ENCODE measurements at places on chromosomes 4 and X. TPM values are rescaled to one million over a fixed set of nuclear protein-coding genes. Genes with fewer than 3 reads are reported as not detected.

Gene HADH
- total RNA-seq, result 89.8 TPM

Gene TKTL1
- 0.31 TPM for total RNA-seq

Gene FRMD7
- not detected for total RNA-seq

Gene DUSP21
- total RNA-seq, result not detected

GRCh38 chrX:122046815-122047214 is 999.4 kb downstream of the GLUD2 start:
- no peak for ATAC-seq

- ATAC-seq, result no peak
These were observed 184.0 kb downstream of the BMPR1B start for GRCh38 chr4:94941706-94942105.

GRCh38 chrX:52852110-52852860 is 15.6 kb downstream of the XAGE3 start:
- ATAC-seq, result no peak

DNA sequence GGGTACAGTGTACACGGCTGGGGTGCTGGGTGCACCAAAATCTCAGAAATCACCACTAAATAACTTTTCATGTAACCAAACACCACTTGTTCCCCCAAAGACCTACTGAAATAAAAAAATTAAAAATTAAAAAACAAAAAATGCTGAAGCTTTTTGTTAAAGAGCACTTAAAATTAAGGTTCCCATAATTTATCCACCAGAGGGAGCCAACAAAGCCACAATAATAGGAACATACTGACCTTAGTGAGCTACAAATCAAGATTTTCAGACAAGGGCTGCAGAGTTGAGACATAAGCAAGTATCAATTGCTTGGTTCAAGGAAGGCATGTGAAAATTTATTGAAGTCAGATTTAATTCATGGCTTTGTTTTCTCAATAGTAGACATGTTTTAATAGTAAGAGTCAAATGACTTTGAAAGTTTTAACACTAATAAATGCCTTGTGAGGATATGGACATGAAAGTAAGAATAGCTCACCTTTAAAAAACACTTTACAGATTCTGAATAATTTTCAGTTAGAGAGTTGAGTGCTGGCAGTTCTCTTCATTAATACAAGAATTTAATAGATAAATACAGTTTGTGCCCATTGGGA is 43.0 kb upstream of the SCOC start:
- ATAC-seq, result no peak

- no peak for ATAC-seq
These were observed 147.0 kb upstream of the HPGD start for GRCh38 chr4:174669270-174669669.

GRCh38 chr4:88843067-88843685 is 145.5 kb upstream of the NAP1L5 start:
- no peak for ATAC-seq

Measured in gastroesophageal sphincter (tissue), 4 donors.